ENCODE measurements at places on chromosomes 1 and 21.

DNA sequence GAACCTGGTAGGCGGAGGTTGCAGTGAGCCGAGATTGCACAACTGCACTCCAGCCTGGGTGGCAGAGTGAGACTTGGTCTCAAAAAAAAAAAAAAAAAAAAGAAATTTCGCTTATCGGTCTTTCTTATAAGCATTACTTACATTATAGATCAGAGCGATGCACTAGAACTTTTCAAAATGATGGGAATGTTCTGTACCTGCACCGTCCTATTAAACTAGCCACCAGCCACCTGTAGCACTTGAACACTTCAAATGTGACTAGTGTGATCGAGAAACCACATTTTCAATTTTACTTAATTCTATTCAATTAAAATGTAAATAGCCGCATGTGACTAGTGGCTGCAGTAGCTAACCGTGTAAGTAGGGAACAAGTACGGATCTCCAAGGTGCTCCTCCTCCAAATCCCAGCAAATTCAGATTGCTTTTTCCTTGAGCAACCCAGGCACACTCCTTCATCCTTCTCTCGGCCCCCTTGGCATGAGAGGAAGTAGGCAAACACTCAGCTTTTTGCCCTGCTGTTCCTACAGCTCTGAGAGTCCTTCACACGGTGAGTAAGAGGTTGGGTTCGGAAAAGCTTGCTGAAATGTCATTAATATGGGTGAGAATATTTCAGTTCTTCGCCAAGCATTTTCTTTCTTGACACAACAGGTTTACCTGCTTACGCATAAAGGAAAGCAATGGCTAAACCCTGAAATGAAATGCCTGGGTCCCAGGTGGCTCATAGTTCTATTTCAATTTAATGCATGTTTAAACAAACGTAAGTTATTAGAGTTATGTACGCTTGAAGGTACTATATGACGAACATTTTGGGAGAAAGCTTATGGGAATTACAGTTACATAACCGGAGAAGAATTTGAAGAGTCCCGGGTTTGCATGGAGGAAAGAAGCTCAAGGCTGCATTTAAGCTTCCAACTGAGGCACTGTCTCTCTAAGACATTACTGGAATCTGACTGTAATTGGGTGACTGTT lies 69.5 kb upstream of the HUNK start:
- ATAC-seq, result no peak

- ATAC-seq, result no peak
Measured at GRCh38 chr1:196685506-196685905, 33.7 kb downstream of the CFH start.

DNA sequence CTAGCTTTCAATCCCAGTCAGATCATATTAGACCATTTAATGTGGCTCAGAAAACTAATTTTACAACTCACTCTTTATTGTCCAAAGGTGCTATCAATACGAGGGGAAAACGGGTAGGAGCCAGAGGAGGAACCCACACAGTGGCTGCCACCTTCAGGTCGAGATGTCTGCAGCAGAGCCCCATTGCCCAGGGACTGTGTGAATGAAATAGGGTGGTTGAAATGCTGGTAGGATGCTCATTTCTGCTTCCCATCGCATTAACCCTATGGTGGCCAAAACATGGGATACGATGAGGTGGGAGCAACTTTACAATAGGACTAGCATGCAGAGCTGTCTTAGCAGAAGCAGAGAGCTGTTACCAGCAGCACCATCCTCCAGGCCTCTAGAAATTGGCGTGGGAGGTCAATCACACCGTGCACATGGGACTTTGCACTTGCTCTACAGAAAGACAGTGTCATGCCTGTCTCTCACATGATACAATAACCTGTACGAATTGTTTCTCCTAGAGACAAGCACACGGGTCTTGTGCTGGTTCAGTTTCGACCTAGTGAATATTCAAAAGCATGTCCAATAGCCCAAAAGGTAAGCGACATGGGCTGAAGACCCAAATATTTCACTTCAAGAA lies 69.5 kb upstream of the DESI2 start:
- no peak for ATAC-seq

- no peak for ATAC-seq
Measured at GRCh38 chr1:82487778-82488177, 687.0 kb downstream of the ADGRL2 start.

DNA sequence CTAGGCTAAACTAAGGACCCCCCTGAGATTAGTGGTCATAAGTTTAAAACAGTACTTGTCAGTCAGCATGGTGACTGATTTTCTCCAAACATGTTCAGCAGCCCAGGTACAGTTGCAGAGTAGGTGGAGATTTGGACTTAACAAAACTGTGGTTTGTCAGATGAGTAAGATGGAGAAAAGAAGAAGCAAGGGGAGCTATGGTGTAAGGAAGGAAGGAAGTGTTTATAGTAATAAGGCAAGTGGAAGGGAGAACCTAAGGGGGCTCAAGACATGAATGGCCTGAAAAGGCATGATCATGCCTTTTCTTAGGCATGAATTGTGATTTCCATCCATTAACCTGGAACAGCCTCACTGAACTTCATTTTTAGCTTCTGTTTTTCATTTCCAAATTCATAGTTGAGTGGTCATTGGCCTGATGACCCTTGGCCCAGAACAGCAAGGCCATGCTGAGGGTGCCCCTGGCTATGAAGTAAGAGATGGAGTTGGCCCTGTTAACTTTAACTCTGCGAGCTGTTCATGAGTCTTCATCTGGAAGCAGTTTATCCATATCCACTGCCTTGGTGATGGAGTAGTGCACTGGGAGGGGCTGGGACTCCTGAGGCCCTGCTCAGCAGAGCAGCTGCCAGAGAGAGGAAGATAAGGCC lies 60.7 kb downstream of the LRRC8D start:
- no peak for ATAC-seq

GRCh38 chr1:41045740-41046139 lies 24.2 kb upstream of the SLFNL1 start:
- ATAC-seq, result no peak

- ATAC-seq, result no peak
Measured at GRCh38 chr21:20377250-20377649, 621.0 kb upstream of the NCAM2 start.

Measured in motor neuron (in vitro differentiated cells).